ENCODE measurements at places on chromosomes 1 and 21. TPM values are rescaled to one million over a fixed set of nuclear protein-coding genes. Genes with fewer than 3 reads are reported as not detected.

DNA sequence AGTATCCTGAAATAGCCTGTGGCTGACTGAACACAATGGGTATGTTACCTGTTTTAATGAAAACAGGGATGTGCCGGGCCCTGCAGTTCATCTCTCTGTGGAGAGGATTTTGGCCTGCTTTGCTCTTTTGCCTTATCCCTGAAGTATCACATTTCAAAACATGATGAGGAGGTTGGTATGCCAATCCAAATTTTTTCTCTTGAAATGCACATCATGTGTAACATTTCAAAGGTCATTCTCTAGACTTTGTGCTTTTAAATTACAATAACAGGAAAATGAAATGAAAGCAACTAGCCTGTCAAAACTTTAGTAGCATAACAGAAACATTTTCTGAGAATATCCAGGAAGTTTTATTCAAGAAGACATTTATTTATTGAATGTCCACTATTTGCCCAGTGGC, 118.9 kb downstream of the SLC44A5 start:
- DNase-seq: peak; percentile 17

GRCh38 chr1:41677620-41678019, 193.1 kb upstream of the EDN2 start:
- DNase-seq: no peak

- no peak for DNase-seq
Observed at GRCh38 chr1:152861374-152861773, 1.6 kb downstream of the LCE7A start.

GRCh38 chr1:12081648-12082396, 18.7 kb downstream of the TNFRSF8 start:
- DNase-seq: no peak

GRCh38 chr1:117573386-117574023, 32.3 kb upstream of the TENT5C start:
- no peak for DNase-seq

GRCh38 chr1:192879406-192879805, 70.6 kb downstream of the RGS2 start:
- no peak for DNase-seq

DNA sequence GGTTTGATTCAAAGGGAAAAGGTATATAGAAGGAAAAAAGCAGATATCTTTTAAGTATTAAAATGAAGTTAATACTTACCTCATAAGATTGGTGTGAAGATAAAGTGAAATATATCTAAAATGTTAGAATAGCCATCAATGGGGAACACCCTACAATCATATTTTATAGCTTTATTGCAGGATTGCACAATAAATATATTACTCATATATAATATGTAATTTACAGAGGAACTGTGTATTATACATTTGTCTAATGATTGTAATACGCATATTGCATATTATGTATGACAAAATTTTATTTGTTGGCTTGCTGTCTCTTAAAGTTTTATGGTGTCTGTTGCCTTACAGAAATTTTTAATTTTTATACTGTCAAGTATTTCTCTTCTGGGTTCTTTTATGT, 47.8 kb downstream of the UCHL5 start:
- DNase-seq: no peak

Gene TMEM82
- polyA plus RNA-seq: 15.6 TPM

Gene ITPKB
- 13.0 TPM for polyA plus RNA-seq

Gene SPOCD1
- 1.2 TPM for polyA plus RNA-seq
